ENCODE measurements at places on chromosomes 1 and 21.

- no peak for DNase-seq
Observed at GRCh38 chr21:45019887-45020537, 54.4 kb upstream of the ADARB1 start.

GRCh38 chr1:74522148-74522547, 9.7 kb upstream of the LRRC53 start:
- DNase-seq = no peak

GRCh38 chr1:228064741-228065542, 17.6 kb upstream of the ARF1 start:
- no peak for DNase-seq

GRCh38 chr1:228336308-228337030, 70.2 kb downstream of the TRIM11 start:
- DNase-seq = no peak

DNA sequence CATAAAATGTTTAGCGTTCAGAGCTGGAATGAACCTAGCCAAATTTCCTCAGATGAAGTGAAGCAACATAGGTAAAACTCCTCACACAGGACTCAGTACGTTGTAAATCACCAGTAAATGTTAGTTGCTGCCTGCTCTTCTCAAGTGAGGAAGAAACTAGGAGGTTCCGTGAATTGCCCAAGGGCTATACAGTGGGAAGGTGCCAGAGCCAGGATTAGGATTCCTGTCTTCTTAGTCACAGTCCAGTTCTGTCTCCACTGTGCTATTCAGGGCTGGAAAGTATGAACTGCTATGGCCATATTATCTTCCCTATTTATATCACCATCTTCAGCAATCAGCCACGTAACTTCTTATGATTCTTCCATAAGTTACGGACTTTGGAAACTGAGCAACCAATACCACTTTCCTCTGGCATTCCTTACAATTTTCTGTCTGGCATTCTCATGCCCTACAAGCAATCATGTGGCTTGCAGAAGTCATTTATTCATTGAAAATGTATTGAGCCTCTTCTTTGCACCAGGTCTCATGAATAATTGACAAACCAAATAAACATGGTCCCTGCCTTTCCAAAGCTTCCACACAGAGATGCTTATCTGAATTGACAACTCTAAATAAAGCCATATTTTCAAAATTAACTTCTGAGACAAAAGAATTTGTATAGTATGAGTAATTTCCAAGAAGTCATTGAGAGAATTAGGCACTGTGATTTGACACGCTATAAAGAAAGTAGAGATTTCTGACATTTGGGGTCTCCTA, 271.6 kb upstream of the SGIP1 start:
- no peak for DNase-seq

DNA sequence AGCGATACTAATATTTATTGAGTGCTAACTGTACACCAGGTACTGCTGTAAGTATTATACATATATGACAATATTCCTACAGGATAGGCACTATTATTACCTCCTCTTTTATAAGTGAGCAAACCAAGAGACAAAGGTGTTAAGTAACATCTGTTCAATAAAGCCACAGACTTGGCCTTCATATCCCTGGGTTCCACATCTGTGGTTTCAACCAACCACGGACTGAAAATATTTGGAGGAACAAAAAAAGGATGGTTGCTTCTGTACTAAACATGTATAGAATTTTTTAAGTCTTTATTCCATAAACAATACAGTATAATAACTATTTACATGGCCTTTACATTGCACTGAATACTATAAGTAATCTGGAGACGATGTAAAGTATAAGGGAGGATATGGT, 95.1 kb downstream of the RERE start:
- DNase-seq = no peak

DNA sequence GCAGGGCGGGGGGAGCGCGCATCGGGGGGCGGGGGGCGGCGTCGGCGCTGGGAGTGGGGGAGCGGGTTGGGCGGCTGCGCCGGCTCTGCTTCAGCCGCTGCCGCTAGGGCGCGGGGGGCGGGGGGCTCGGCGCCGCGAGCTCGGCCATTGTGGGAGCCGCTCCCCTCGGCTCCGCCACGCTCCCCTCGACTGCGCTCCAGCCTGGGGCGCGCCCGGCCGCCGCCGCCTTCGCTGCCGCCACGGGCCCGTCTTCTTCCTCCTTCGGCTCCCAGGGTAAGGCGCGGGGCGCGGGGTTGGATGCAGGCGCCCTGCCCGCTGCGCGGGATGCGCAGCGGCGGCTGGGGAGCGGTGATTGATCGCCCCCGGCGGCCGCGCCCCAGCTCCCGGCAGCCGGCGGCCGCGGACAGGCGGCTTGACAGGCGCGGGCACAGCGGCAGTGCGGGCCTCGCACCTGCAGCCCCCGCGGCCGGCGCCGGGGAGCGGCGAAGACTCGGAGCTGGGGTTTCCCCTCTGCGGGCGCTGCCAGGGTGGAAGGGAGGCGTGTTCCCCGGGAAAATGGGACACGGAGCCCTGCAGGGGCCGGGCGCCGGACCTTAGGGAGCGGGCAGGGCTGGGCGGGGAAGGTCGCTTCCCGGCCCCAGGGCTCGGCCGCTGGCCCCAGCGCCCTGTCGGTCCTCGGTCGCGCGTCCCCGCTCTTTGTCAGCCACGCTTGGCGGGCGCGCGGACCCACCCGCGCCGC, 55.3 kb downstream of the NDUFS5 start:
- no peak for DNase-seq

DNA sequence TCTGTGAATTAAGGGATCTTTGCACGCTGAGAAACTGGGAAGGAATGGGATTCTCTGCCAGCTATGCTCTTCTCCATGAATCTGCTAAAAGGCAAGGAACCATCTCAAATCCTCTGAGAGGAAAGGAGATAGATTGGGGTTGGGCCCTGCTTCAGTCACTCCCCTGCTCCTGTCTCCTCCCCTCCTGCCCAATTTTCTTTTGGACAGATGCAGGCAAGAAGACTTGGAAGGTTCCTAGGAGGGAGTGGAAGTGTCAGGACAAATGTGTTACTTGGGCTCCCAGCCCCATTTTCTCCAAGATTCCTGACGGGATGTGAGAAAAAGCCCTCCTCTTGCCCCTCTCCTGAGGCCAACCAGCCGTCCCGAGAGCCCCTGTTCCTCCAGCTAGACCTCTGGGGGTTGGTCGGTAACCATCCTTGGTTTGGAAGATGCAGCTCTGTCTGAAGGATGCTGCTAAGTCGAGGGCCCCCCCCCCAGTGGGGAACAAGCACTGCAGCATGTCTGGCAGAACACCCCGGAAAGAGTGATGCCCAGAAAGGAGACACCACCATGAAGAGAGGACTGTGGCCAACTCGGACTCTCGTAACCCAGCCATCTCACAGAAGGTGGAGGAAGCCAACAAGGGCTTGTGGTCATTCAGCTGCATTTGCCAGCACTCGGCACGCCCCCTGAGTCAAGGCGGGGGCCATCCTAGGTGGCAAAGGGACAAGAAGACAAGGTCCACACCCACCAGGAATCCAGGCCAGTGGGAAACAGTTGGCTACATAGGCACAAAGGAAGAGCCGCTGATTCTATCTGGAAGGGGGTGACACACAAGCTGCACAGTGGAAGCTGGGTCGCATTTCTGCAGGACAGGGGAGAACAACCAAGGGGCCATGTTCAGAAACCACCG, 43.7 kb downstream of the CDK18 start:
- DNase-seq = no peak

GRCh38 chr1:150273311-150273710, 721 bp downstream of the C1orf54 start:
- no peak for DNase-seq

GRCh38 chr1:26337206-26337535, 16.8 kb downstream of the CRYBG2 start:
- DNase-seq = no peak
